ENCODE measurements at places on chromosomes 3 and 15.
A peak's percentile ranks its signal among the peaks of the same experiment; 100 is the strongest.

DNA sequence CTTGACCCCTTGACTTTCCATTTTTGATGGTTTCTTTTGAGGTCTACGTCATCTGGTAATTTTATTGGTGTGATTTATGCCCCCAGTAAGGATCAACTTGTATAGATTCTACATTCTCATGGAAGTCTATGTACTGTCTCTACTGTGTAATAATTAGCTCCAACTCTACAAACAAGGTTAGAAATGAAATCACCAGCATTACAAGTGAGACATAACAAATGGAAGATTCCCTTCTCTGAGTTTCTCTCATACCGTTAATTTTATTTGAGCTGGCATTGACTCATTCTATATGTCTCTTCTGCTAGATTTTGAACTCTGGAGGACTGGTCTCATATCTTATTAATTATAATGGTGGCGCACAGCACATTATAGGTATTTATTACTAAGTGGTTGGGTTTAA, 138.9 kb downstream of the LPP start:
- DNase-seq: no peak

GRCh38 chr3:42061713-42062380, 29.3 kb upstream of the TRAK1 start:
- DNase-seq: no peak

- DNase-seq: no peak
Measured at GRCh38 chr3:102715030-102715697, 280.3 kb downstream of the ZPLD1 start.

DNA sequence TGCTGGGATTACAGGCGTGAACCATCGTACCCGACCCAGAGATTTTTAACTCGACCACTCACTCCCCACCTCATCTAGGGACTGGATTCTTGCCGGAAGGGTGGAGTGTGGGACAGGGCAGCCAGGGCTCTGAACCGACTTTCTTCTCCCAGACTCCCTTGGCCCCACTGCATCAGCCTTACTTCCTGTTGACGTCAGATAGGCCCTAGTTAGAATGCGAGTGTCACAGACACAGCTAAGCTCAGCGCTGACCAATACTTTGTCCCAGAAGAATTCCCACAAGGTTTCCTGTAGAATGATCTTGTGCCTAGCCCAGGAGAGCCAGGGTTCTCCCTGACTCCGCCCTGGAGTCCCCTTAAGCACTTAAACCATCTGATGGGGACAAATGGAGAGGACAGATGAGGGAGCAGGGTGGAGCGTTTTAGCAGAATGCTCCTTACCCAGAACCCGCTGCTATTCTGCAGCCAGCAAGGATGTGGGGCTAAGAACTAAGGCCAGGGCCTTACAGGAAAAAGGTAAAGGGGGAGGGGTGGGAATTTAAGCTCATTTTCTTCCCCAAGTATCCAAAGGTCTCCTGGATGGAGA, 5.8 kb upstream of the TUSC2 start:
- DNase-seq: no peak

GRCh38 chr3:72099326-72100079, 314.6 kb upstream of the PROK2 start:
- DNase-seq: no peak

DNA sequence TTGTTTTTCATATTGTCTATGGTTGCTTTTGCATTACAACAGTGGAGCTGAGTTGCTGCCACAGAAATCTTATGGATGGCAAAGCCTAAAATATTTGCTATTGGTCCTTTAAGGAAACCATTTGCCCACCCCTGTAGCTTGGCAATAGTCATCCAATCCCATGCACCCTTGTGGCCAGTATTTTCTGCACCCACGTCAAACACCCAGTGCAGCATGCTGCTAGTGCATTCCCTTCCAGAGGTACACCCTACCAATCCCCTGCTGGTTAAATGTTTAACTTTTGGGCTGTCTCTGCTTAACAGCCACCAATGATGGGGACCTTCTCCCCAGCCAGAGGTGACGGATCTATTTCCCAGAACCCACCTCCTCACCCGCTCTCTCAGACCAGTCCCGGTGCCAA, 23.8 kb upstream of the SLC6A11 start:
- DNase-seq: no peak

DNA sequence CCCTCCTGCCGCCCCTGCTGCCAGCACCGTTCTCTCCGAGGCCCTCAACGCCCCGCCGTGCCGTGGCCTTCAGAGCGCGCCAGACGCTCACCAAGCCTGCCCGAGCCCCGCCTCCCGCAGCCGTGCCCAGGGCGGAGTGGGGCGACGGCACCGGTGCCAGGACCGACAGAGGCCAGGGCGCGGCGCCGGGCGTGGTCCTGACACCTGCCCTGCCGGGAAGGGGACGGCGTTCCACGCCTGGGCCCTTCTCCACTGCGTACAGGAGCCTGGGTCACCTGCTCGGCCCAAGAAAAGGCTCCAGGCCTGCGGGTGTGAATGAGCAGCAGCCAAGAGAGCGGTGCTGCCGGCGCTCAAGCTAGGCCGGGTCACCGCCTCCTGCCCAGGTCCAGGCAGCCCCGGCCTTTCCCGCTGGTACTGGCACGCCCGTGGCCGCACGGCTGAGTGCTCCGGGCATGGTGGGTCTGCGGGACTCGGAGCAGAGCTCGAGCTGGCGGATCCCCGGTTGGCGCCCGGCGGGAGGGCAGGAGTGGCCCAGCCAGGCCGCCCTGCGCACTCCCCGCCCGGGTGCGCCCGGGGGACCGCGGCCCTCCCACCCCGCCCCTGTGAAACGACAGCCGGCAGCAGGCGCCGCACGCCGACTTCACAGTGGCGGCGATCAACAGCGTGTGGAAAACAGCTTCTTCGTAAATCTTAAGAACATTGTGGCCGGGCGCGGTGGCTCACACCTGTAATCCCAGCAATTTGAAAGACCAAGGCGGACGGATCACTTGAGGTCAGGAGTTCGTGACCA, 4.2 kb downstream of the OCA2 start:
- DNase-seq: peak; percentile 32

DNA sequence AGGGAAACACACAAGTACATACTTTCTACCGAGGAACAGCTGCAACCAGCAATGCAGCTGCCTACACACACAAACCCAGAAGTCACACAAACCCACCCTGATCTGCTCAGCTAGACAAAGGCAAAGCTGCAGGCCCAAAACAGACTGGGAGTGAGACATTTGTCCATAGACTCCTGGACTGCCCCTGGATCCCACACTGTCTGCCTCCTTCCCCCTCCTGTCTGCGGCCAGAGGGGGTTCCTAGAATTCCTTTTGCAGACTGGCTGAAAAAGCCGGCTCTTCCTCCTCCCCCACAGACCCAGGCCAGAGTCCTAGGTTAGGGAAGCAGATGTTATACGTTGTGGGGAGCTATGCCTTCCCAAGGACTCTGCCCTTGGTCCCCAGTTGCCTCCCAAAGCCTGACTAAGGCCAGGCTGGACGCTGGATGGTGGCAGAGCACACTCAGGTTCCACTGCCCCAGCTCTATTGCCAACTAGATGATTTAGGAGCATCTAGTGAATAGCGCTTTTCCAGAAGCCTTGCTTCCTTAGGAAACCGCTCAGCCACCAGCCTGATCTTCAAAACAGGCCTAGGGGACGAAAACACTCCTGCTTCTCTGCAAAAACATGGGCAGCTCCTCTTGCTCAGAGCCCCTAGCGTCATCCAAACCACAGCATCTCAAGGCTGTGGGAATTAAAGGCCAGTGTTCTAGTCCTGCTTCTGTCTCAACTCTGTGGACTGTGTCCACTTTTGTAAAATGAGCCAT, 37.4 kb upstream of the CILP start:
- no peak for DNase-seq

DNA sequence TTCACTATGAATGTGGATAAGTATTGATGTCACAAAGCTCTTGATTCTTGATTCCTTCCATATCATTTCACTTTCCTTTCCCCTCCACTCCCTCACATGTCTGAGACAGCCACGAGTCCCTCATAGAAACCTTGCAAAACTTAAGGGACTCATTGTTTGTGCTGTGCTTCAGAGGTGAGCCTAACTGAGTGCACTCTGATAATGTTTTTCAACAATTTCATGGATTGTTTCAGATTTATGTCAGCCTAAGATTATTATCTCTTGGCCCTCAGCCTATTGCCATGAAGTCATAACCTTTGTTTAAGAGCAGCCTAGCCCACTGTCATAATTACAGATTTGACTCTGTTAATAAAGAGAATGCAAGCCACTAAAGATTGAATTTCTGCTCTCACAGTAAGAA, 363.6 kb downstream of the MECOM start:
- DNase-seq: no peak

DNA sequence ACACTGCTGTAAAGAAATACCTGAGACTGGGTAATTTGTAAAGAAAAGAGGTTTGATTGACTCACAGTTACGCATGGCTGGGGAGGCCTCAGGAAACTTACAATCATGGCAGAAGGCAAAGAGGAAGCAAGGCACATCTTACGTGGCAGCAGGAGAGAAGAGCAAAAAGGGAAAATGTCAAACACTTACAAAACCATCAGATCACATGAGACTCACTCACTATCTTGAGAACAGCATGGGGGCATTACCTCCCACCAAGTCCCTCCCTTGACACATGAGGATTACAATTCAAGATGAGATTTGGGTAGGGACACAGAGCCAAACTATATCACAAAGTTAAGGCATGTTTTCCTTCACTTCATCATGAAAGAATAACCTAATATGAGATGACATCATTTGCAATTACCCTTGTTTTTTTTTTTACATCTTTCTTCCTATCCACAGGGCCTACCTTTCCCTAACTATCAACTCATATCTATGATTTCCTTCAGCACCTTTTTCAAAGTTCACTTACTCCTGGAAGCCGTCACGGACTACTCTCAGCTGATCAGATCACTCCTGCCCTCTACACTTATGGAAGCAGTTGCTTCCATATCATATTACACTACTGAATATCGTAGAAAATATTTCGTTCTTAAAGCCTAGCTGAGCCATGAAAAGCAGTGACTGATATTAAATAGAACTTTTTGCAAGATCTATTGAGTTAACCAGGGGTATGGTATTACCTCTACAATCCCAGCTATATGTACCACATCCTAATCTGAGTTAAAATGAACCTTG, 25.5 kb upstream of the ATP8B4 start:
- no peak for DNase-seq

DNA sequence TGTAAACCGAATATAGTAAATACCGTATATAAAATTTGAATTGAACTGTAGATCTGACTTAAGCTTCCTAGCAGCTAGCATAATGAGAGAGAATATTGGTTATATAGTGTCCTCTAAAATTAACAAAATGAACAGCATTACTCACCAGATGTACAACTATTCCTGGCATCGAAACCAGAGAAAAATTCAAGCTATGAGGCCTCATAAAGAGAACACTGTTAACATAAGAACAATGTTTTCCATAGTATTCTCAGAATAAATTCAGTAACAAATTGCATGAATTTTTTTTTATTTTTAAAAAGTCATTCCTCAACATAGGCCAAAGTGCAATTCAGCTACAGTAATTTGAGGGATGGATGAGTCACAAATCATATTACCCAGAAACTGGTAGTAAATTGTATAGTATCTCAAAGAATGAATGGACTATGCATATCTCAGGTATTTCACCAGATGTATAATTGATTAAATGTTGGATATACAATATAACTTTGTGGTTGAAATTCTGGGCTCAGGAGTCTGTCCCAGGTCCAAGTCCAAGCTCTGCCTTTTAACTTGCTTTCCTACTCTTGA, 5.0 kb downstream of the TMEM207 start:
- DNase-seq: no peak

DNA sequence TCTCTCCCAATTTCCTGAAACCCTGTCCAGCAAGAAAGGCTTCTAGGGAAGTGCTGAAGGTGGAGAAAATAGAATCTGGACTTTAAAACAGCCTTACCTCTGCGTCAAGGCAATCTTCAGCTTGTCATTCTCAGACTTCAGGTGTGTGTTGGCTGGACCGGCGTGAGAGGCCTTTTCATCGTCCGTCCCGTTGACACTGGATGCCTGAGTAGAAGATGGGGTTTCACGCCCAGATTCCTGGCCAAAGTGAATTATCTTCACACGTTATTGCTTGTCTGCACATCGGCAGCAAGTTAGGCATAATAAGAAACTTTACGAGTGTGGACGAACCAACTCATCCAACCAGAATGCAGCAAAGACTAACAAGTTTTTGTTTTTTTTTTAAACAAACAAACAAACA, 49.5 kb downstream of the WHAMM start:
- DNase-seq: no peak

GRCh38 chr3:143885780-143886427, 37.6 kb upstream of the SLC9A9 start:
- DNase-seq: peak; percentile 4

DNA sequence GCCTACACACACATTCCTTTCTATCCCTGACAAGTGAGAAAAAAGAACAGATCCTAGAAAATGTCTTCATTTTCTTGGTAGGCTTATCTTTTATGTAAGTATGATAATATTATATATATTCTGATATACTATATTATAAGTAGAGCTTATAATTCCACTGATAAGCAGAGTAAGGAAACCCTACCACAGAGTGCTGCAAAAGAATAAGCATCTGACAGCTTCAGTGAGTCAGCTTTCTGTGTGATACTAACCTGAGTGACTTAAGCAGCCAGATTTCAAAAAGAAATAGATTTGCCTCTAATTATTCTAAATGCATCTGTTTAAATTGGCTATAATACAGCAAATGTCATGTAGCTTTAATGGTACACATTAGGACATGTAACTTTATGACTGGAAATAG, 656.0 kb downstream of the MCTP2 start:
- no peak for DNase-seq

DNA sequence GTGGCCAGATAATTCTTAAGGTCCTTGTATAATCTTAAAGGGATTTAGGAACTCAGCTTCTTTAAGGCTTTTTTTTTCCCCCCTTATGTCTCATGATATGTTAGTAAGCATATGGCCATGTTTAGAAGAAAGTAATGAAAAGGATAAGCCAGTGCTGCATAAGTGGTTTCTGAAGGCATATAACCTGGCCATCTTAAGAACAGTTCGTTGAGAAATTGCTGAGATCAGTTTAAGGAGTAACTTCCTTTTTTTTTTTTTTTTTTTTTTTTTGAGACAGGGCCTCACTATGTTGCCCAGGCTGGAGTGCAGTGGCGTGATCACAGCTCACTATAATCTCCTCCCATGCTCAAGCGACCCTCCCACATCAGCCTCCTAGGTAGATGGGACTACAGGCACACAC, 51.7 kb downstream of the UBE2E2 start:
- no peak for DNase-seq

- DNase-seq: no peak
Measured at GRCh38 chr3:99419116-99419515, 219.3 kb upstream of the COL8A1 start.

- DNase-seq: no peak
Measured at GRCh38 chr3:159030886-159031679, 229.2 kb downstream of the MFSD1 start.

DNA sequence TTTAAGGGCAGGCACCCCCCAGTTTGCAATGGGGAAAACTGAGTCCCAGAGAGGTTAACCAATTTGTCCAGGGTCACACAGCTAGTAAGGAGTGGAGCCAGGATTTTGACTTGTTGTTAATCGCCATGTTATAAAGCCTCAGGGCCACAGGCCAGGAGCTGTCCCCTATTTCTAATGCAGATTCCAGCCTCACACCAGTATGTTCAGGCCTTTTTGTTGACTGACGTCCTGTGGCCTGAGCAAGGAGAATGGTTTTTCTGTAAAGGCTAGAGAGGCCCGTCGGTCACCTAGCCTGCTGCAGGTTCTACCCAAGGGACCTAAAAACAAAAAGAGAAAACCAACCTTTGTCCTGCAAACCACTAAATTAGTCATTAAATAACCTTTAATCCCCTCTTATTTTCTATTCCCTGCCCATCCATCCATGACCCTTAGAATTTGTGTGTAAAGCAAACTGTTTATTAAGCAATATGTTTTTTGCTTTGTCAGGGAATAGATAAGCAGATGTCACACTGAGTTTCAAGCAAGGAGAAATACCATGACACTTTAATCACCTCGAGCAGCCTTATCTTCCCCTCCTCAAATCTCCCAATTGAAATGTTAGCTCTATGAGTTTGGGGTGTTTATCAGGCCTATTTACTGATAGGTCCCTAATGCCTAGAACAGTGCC, 14.1 kb downstream of the ACOX2 start:
- DNase-seq: no peak
